GM20000 (cell line): ENCODE measurements at places on chromosomes 3 and 15.

DNA sequence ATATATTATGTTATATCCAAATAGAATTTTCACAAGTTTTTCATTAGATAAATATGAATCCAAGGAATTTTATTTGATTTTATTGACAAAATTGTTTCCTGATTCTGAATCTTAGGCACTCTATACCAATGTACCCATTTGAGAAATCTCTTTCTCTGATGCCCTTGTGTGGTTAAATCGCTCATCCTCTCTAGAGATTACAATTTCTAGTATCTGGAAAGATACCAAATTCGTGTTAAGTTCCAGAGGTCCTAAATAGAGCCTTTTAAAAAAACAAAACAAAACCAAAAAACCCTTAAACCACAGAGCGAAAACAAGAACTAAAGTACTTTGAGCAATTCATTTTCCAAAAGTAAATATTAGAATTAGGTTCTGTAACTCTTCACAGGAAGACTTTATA, 20.0 kb downstream of the SATB1 start:
- no peak for DNase-seq

- DNase-seq = no peak
Measured at GRCh38 chr3:70085613-70086012, 86.1 kb downstream of the SAMMSON start.

DNA sequence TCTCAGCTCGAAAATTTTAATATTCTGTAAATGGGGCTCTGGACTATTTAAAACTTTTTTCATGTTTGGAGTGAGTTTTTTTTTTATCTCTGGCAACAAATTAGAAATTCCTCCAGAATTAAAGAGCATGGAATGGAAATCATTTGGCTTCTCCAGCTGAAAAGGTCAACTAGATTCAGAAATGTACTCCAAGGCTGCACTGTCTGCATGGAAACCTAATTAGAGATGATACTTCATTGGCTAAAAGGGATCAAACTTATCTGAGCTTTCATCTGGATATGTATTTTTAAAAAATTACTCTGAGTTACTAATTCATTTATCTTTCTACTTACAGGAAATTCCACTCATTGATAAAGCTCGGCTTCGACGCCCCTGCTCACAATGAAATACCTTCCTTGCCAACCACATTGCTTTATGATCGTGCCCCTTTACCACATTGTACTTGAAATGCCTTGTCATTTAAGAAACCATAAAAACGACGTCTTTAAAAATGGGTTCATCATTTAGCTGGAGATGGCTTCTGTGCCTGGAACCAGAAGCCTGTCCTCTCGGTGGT, 285.5 kb upstream of the ICE2 start:
- no peak for DNase-seq

- DNase-seq = no peak
Measured at GRCh38 chr3:3586843-3587646, 212.2 kb upstream of the LRRN1 start.

- no peak for DNase-seq
Measured at GRCh38 chr3:23709987-23710386, 95.8 kb upstream of the UBE2E1 start.

DNA sequence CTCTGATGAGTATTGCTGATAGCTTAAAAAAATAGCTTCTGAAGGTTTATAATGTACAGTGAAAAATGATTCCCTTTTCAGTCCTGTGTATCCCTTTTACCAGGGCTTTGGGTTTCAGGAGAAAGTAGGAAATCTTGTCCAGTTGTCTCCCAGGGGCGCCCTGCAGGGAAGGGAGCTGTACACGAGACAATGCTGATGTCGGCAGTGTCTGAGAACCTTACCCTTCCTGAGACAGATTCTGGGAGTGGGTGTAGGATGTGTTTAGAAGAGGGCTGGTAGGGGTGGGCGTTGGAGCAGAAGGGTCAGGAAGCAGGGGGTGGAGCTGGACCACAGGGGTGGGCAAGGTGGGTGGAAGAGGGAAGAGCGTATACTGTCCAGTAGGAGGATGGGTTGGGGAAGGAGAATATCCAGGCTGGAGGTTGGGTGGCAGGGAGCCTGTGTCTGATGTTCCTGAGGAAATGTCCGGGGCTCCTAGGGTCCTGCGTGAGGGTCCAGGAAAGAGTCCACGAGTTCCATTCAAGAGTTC, 5.6 kb downstream of the THPO start:
- DNase-seq = no peak

- DNase-seq = no peak
Measured at GRCh38 chr15:89781055-89781454, 4.9 kb downstream of the MESP2 start.

DNA sequence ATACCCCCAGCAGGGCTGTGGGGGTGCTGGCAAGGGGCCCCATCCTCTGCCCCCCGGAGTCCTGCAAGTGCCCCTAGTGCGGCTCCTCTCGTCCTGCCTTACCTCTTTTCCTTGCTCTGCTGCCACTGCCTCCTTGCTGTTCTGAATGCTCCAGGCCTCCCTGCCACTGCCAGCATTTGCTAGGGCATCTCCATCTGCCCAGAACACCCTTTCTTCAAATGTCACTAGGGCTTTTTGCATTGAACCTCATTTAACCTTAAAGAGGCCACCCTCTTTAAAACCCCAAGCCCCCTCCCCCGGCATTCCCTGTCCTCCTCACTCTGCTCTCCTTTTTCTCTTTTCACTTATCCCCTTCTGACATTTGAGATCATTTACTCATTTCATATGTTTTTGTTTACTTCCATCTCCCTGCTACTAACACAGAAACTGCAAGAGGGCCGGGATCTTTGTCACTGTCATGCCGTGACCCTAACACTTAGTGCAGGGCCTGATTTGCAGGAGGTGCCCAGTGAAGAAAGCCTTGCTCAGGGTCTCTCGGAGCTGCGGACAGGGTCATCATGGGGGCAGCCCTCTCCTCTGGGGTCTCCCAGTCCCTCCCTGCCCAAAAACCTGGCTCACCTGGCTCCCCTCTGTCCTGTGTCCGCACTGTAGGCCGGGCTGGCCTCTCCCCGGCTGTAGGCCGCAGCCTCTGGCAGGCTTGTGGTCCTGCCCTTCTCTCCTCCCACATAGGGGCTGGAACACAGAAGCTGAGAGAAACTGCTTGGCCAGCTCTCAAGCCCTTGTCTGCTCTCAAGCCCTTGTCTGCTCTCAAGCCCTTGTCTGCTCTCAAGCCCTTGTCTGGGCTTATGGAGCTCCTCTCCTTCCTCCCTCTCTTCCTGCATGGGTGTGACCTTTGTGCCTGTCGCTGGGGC, at the start of gene ACOX2:
TSS of gene ACOX2 (minus strand) at position 690 of the 911 bp plus-strand sequence. CDS start 2,084 bp downstream, outside the sequence.
- DNase-seq = peak; percentile 2

DNA sequence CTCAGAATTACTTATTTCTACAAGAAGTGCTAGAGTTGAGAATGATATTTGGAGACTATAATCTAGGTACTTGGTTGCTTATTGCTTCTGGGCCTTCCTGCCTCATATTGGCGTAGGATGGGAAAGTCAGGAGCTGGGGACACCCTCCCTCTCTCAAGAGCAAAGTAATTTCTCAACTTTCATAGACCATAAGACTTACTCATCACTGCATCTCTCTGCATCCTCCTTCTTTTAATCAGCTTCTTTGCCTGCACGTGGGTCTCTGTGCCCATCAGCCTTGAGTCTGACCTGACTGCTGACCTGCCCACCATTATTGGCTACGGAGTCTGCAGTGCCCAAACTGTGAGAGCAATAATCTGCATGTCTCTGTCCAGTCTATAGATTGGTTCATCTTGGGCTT, 27.3 kb upstream of the XIRP1 start:
- DNase-seq = no peak

DNA sequence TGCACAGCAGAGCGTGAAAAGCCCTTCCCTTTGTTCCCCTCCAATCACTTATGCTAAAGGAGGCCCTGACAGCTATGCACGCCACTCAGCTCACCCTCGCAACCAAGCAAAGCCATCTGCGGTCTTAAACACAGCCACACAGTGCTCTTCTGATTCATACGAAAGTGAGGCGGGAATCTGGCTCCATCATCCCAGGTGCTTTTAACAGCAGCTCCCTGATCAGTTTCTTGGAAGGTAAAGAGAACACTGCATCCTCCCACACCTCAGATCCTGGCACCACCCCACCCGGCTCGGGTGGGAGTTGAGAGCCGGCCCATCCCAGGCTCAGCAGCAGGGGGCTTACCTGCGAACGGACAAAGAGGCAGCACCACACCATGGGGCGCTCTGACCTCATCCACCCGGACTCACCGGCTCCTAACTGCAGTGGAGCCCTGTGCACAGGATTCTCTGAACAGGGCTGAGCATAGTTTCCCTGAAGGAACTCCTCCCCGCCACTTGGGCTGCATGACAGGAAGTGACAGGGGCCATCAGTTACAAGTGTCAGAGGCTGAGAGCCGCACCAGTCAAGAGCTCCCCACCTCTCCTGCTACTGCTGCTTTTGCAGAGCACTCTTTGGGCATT, 114.3 kb upstream of the ARHGEF3 start:
- DNase-seq = peak; percentile 49

DNA sequence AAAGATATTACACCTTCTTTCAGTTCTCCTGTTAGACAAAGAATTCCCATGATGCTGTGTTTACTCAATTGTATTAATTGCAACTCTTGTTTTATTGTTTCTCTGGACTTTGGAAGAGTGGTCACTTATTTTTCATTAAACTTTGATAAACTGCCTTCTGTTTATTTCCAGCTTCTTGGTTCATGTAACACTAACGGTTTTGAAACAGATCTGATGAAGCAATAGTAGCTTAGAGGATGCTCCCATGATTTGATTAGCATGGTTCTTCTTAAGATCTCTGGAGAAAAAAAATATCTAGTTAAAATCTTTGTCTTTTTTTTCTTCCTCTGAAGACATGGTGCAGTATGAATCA, 90.1 kb downstream of the FNDC3B start:
- DNase-seq = no peak

GRCh38 chr3:25648925-25649830, 15.5 kb downstream of the TOP2B start:
- no peak for DNase-seq

DNA sequence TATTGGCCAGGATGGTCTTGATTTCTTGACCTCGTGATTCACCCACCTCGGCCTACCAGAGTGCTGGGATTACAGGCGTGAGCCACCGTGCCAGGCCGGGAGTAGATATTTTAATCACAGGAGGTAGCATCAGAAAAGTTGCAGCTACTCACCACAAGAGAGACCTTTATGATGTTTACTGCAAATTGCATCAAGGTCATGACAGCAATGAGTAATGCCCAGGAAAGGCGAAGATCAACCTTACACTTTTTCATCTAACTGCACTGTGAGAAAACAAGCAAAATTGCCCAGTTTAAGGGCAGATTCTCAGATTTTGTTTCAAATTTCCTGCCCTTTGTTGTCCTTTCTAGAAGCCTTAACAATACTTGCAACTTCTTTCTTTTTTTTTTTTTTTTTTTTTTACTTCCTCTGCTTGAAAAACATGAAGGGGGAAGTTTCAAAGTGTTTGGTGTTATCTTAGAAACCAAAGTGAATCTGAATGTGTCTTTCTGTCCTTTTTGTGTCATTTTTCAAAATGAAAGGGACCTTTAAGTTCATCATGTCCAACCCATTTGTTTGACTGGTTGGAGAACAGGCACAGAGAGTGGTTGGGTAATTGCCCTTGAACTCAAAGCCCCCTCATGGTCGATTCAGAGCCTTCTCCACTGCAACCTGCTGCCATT, 25.0 kb downstream of the TGFBR2 start:
- DNase-seq = no peak

DNA sequence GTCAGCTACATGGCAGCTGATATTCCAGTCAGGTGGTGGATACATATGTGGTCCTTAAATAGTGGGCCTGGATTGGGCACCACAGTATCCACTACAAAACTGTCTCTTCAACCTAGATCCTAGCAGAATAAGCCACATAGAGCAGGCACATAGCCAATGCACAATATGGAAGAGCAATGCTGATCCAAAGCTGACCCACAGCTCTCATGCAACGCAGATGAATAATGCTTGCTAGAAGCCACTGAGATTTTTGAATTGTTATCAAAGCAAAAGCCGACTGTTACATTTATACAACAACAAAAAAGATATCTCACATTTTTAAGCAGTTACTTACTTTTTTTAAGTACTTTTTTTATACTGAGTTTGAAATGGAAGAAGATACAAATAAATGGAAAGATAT, 11.2 kb downstream of the CNTN3 start:
- DNase-seq = no peak

GRCh38 chr3:61464518-61465140, 96.7 kb upstream of the PTPRG start:
- no peak for DNase-seq

GRCh38 chr3:51657234-51657633, 13.8 kb upstream of the TEX264 start:
- no peak for DNase-seq

DNA sequence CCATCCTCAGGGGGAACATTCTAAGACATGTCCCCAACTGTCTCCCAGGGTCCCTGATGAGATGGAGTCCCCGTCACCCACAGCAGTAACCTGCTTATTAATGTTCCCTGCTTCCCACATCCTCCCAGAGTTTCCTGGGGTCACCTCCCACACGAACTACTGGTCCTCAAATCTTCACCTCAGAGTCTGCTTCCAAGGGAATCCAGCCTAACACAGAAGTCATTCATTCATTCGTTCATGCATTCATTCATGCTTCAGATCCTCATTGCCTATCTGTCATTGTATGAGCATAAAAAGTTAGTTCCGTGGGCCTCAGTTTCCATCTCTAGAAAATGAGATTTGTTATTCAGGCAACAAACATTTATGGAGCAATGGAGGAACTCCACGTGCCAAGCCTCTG, 516.2 kb downstream of the SHQ1 start:
- no peak for DNase-seq

- no peak for DNase-seq
Measured at GRCh38 chr15:98812716-98813446, 164.5 kb downstream of the IGF1R start.

GRCh38 chr3:157409516-157409915, 27.1 kb upstream of the PTX3 start:
- no peak for DNase-seq

DNA sequence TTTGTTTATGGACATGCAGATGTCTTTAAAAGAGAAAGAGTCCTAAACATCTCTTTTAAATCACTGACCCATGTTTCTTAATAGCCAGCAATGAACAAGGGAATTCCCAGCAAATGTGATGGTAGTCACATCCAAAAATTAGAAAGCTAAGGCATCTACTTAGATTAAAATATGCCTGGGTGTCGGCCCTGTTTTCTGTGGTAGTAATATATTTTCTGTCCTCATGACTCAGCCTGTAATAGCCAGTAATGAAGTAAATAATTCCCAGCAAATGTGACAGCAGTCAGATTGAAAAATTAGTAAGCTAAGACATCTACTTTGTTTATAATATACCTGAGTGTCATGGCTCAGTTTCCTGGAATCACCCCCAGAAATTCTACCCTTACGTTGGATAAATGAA, 60.6 kb upstream of the MYRIP start:
- DNase-seq = no peak

- no peak for DNase-seq
Measured at GRCh38 chr15:59304034-59304795, 68.5 kb downstream of the MYO1E start.

GRCh38 chr3:9119331-9119730, 130.1 kb downstream of the SRGAP3 start:
- DNase-seq = no peak
